Astrocyte of the spinal cord (primary cell): ENCODE measurements at places on chromosomes 16 and 17.

DNA sequence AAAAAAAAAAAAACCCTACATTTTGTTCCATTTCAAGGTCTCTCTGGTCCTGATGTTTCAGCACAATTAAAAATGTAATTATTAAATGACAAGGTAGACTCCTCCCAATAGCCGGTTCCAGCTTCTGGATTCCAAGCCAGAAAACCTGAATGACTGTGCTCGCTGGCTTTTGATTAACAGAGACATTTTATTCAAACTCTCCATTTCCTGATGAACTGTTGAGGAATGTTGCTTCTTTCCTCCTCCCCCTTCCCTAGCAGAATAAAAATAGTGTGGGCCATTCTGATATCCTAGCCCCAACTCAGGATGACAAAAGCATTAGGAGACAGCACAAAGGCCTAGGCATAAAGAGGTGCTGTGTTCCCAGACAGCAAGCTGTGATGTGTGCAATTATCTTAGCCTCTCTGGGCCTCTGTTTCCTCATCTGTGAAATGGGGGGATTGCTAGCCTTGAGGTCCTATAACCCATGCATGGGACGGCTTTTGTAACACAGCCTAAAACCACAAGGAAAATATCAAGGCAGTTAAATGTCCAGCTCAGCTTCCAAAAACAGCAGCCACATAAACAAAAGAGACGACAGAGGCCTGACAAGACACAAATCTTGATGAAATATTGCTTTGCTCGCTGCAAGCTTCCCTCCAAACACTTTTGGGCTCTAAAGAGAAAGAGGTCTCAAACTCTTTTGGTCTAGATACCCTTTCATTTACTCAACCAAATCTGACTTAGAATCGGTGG, 127.2 kb upstream of the RCVRN start:
- no peak for DNase-seq

DNA sequence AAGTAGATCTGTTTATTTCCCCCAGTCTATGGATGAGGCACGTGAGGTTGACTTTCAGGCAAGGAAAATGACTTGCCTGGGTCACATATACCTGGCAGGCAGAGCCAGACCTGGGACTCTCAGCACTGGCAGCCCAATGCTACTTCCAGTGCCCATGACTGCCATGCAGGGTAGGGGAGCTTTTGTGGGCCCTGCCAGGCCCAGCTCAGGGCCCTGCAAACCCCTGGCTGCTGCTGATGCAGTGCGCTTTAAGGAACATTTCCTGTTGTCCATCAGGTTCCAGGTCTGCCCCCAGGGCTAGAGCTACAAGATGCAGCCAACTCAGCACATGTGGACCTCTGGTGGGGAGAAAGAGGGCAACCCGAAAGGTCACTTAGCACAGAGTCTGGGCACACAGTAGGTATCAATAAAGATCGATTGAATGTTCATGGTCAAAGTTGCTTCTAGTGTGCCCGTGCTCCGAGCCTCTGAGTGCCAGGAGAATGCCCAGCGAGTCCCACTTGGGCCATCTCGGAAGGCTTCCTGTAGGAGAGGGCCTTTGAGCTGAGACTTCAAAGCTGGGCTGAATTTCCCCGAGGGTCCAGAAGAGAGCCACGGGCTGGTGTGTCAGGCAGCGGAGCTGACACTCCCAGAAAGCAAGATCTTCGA, 513 bp upstream of the TBX21 start:
- no peak for DNase-seq

- no peak for DNase-seq
Measured at GRCh38 chr17:77867976-77868713, 90.4 kb upstream of the TNRC6C start.

GRCh38 chr17:44327715-44328449, 3.3 kb upstream of the SLC25A39 start:
- DNase-seq, result no peak

DNA sequence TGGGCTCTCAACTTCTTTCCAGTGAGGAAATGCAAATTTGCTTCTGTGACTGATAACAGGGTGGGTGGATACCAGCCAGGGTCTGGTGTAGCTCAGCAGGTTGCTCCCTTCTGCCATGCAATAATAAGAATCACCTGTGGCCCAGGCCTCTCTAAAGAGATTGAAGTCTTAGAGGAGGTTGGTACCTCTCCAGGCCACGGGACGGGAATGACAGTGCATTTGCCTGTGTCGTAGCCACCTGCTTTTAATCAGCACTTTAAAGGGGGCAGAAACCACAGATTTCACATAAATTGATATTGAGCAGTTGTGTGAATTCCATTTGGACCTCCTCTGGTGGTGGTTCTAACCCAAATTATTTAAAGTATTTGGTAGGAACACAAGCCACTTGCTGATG, 246.9 kb downstream of the PRKCA start:
- peak; percentile 90 for DNase-seq

GRCh38 chr16:67200491-67200890, 1.6 kb downstream of the ELMO3 start:
- DNase-seq, result no peak

GRCh38 chr17:74928786-74929185, 4.7 kb downstream of the OTOP2 start:
- no peak for DNase-seq

DNA sequence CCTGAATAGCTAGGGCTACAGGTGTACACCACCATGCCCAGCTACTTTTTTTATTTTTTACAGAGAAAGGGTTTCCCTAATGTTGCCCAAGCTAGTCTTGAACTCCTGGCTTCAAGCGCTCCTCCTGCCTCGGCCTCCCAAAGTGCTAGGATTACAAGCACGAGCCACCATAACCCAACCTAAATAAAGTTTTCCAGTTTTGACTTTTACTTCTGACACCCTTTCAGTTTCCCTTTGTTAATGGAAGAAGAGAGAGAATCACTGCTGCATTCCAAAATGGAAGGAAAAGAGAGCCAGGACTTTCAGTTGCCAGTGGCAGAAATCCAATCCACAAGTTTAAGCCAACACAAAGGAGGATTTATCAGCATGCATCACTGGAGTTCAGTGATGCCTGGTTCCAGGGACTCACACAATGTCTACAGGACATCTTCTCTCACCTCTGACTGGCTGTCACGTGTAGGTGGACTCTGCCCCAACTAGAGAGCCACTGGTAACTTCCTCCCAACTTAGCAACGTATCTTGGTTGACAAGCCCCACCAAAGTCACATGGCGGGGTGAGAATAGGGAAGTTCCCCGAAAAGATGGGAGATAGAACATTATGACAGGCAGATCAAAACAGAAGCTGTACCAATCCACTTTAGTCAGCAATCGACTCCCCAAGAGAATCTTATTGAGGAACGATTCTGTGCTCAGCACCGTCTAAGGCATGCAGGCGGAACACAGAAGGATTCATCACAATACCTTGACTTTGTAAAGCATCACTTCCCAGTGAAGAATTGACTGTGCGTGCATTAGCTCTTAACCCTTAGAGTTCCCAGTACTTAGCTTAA, 46.5 kb downstream of the GAS7 start:
- no peak for DNase-seq

DNA sequence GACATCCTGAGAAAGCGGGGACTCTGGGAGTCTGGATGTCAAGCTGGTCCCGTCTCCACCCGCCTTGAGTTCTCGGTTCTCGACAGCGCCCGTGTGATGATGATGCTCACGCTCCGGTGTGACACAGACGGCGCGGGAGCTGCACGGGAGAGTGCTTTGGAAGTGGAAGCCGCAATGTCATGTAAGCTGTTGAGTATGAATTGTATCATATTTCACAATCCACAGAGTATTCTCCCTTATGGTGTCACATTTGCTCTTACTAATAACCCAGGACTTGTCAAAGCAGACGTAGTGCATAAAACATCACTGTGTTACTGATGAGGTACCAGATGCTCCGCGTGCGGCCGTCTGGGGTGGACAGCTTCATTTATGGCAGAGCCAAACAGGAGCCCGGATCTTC, 217.5 kb upstream of the CHMP6 start:
- no peak for DNase-seq

- DNase-seq, result peak; percentile 45
Measured at GRCh38 chr17:82065638-82066303, at the start of gene DUS1L. DUS1L (minus strand) TSS chr17:82065804; CDS start chr17:82065059, 745 bp downstream.

GRCh38 chr17:39938140-39938869, 10.8 kb downstream of the LRRC3C start:
- no peak for DNase-seq
